GM12891 (cell line): ENCODE measurements at places on chromosomes 3 and 15.

- no peak for DNase-seq
These were observed 8.3 kb downstream of the ITPR1 start for GRCh38 chr3:4501437-4501836.

DNA sequence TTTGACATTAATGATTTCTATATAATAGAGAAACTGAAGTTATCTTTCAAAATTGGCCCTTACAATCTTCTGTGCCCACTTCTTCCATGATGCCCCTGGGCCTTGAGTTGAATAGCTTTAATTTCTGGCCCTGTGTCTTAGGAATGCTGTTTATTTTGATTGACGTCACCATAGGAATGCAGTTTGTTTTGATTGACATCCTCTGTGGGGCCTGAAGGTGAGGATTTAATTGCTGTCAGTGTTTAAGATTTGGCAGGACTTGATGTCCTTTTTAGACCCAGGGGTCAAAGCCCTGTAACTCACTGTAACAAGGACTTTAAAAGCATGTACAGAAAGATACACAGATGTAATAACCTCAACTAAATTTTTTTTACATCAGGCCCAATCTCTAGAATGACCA is 83.3 kb downstream of the GLDN start:
- DNase-seq, result no peak

DNA sequence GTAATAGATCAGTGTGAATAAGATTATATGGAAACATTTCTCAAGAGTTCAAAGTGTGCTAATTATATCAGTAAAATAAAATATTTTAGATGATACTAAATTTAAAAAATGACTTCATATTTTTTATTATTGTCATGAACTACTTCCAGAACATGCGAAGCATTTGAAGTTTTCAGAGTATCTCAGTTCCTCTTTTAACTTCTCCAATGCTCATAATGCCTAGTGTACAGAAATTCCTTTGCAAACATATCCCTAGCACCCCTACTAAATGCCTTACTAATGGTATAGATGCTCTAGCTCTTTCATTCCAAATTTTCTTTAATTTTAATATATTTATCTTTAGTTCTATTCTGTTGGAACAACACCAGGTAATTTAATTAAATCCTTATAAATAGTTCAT is 580.4 kb downstream of the CADM2 start:
- no peak for DNase-seq

- no peak for DNase-seq
These were observed 168.2 kb upstream of the RARB start for GRCh38 chr3:25259871-25260270.

GRCh38 chr3:38669668-38670067 is 20.2 kb upstream of the SCN5A start:
- DNase-seq, result no peak
